ENCODE measurements at places on chromosomes 5 and 9. TPM values are rescaled to one million over a fixed set of nuclear protein-coding genes. Genes with fewer than 3 reads are reported as not detected.
A peak's percentile ranks its signal among the peaks of the same experiment; 100 is the strongest.

IQGAP2 gene
- 35.8 TPM for polyA plus RNA-seq

DNA sequence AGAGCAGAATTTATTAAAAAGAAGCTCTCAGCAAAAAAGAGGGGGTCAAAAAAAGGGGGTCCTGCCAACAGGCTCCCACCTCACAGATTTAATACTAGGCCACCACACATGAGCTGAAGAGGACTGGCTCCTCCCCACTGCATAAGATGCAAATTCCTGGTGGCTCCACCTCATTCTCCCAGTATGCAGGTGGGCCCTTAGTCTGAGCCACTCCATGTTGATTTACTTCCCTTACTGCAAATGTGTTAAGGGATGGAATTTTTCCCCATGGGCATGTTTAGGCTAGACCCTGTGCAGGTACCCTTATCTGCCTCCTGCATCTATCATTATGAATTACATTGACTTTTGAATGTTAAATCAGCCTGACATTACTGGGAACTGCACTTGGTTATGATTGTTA is 82.9 kb downstream of the ISOC1 start:
- no peak overlapping the region for H3K4me3 ChIP-seq
- H3K36me3 ChIP-seq: no peaks in the 10 kb centered on the region
- no peak for DNase-seq
- no peaks in the 10 kb centered on the region for H3K4me1 ChIP-seq
- H3K27ac ChIP-seq: no peak overlapping the region
- H3K27me3 ChIP-seq: no peaks in the 10 kb centered on the region

DNA sequence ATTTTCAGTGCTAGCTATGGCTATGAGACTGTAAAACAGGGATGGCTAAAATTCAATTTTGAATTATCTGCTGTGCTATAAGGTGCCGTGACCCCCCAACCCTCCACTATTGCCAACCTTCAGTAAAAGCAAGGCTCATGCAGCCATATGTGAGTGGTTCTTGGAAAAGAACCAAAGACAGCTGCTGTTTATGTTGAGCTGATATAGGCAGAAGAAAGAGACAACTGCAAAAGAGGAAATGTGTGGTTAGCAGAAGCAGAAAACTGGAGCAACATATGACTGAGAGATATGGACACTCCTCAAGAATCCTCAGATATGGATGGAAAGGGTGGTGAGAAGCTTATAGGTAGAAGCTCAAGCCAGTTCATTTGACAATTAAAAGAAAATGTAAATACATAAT is 200.3 kb downstream of the TLE1 start:
- no peak for DNase-seq
- H3K36me3 ChIP-seq: no peaks in the 10 kb centered on the region
- H3K27me3 ChIP-seq: no peaks in the 10 kb centered on the region

- H3K4me1 ChIP-seq: no peaks in the 10 kb centered on the region
- H3K27me3 ChIP-seq: no peaks in the 10 kb centered on the region
- H3K27ac ChIP-seq: no peak overlapping the region
- H3K4me3 ChIP-seq: no peak overlapping the region
- DNase-seq: no peak
- peaks cover 13% of the 10 kb centered on the region for H3K36me3 ChIP-seq
Observed at GRCh38 chr5:119478781-119479180, 26.5 kb downstream of the HSD17B4 start.

DNA sequence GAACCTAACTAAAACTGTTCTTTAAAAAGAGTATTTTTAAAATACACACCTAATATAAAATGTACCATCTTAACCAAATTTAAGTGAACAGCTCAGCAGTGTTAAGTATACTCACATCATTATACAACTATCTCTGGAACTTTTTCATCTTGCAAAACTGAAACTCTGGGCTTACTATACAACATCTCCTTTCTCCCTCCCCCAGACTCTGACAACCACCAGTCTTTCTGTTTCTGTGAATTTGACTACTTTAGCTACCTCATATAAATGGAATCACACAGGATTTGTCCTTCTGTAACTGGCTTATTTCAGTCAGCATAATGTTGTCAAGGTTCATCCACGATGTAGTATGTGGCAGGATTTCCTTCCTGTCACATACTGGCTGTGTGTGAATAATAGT is 93.5 kb downstream of the FOXD1 start:
- no peak overlapping the region for H3K27ac ChIP-seq
- no peaks in the 10 kb centered on the region for H3K4me1 ChIP-seq
- no peaks in the 10 kb centered on the region for H3K36me3 ChIP-seq
- H3K27me3 ChIP-seq: no peaks in the 10 kb centered on the region
- no peak for DNase-seq

GRCh38 chr5:141708016-141708415 is 26.0 kb upstream of the ARAP3 start:
- no peaks in the 10 kb centered on the region for H3K36me3 ChIP-seq
- H3K4me3 ChIP-seq: no peak overlapping the region
- no peak overlapping the region for H3K27ac ChIP-seq
- no peak for DNase-seq

TAF11L10 gene
- not detected for polyA plus RNA-seq

DNA sequence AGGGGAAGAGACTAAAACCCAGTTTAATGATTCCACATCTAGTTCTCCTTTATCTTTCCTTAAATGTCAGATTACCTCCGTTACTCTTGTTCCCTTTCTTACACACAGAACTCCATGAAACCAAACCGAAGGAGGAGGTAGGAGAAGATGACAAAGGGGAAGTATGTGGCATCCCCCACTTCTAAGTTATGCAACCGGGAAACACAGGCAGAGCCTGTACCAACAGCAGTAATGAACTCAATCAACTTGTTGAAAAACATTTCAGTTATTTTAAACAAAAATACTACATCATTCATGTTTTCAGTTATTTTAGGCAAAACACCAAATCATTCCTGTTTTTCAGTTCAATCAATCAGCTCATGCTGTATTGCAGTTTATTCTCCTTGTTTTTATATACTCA is 101.8 kb downstream of the PCSK1 start:
- no peak overlapping the region for H3K4me3 ChIP-seq
- no peak overlapping the region for H3K27ac ChIP-seq
- H3K27me3 ChIP-seq: no peaks in the 10 kb centered on the region
- peak; percentile 11 for DNase-seq
- H3K4me1 ChIP-seq: peaks cover 7% of the 10 kb centered on the region

COL15A1 gene
- polyA plus RNA-seq: 4.7 TPM

DNA sequence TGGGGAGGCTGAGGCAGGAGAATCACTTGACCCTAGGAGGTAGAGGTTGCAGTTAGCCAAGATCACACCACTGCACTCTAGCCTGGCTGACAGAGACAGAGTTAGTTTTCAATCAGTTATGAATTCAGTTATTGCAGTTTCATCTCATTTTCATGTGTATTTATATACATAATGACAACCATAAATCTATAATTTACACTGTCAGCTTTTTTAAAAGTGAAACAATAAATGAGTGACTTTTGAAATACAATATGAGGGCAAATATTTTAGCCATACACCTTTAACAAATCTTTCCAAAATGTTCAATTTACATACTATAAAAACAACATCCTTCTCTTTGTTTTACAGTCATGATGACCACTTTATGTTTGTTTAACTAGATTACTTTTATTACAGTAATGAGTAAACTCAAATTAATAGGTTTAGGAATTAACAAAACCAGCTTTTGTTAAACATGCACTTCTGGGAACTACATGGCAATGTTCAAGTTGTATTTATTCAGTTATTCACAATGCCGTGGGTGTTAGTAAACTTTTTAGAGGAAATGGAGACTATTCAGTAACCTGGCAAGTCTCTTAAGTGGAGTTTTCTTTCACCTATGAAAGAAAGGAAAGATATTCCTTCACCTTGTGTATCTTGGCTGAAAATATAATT is 12.7 kb downstream of the TYRP1 start:
- H3K27ac ChIP-seq: no peak overlapping the region
- no peaks in the 10 kb centered on the region for H3K36me3 ChIP-seq
- no peaks in the 10 kb centered on the region for H3K4me1 ChIP-seq
- DNase-seq: no peak
- no peaks in the 10 kb centered on the region for H3K27me3 ChIP-seq

DNA sequence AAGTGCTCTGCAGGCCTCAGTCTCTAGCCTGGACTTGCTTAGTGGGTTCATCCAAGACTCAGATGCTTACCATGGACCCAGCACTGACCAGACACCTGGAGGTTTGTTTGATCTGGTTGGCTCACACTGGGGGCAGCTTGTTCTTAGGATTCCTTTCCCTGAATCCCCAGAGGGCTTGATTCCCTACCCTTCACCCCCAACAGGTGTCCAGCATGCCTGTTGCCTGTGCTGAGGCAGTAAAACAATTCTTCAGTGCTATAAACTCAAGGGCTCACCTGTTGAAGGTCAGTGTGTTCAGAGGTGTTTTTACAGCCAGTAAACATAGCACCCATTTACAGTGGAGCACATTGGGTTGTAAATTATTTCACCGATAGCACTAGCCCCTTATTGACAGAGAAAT is 123.8 kb upstream of the KLF4 start:
- no peak for DNase-seq
- no peak overlapping the region for H3K4me3 ChIP-seq
- H3K27me3 ChIP-seq: no peaks in the 10 kb centered on the region
- peak overlapping the region; percentile 13 for H3K27ac ChIP-seq
- H3K4me1 ChIP-seq: no peaks in the 10 kb centered on the region

TOPORS gene
- polyA plus RNA-seq: 8.1 TPM

- no peaks in the 10 kb centered on the region for H3K4me1 ChIP-seq
- no peak for DNase-seq
- peaks cover 12% of the 10 kb centered on the region for H3K36me3 ChIP-seq
- no peak overlapping the region for H3K4me3 ChIP-seq
- H3K27ac ChIP-seq: no peak overlapping the region
Observed at GRCh38 chr9:106969696-106970095, 106.7 kb downstream of the ZNF462 start.

DNA sequence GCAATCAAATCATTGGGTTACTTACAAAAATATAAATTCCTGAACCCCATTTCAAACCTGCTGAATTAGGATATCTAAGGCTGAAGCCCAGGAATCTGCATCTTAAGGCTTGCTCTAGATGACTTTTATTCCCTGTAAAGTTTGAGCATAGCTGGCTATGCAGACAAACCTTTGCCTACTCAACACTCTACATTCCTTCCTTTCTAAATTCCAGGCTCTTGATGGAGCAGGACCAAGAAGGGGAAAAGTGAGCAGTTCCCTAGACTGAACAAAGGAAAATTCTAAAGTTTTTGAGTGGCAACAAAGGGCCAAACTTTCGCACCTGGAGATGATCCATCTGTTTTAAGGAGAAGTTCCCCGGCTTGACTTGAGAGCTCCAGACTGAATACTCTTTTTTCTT is 9.8 kb upstream of the ADRA1B start:
- H3K36me3 ChIP-seq: no peaks in the 10 kb centered on the region
- no peak for DNase-seq
- no peaks in the 10 kb centered on the region for H3K4me1 ChIP-seq
- H3K27ac ChIP-seq: no peak overlapping the region
- H3K27me3 ChIP-seq: no peaks in the 10 kb centered on the region

DNA sequence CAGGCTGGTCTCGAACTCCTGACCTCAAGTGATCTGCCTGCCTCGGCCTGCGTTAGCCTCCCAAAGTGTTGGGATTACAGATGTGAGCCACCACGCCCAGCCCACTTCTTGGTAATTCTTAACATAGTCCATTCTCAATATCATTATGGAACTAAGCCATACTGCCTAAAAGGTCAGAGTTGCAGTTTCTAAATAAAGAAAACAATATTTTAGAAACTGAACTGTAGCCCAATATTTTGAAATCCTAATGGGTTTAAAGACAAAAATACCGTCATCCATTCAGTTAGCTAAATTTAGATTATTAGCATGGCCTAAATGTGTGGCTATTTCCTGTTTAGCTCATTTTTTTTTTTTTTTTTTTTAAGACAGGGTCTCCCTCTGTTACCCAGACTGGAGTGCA is 99.5 kb downstream of the USP20 start:
- no peak for DNase-seq
- H3K27ac ChIP-seq: peak overlapping the region; percentile 28
- H3K36me3 ChIP-seq: no peaks in the 10 kb centered on the region
- no peak overlapping the region for H3K4me3 ChIP-seq
- peaks cover 3% of the 10 kb centered on the region for H3K4me1 ChIP-seq

- H3K36me3 ChIP-seq: no peaks in the 10 kb centered on the region
- H3K4me3 ChIP-seq: no peak overlapping the region
- H3K27me3 ChIP-seq: no peaks in the 10 kb centered on the region
- no peak for DNase-seq
- peaks cover 6% of the 10 kb centered on the region for H3K4me1 ChIP-seq
Observed at GRCh38 chr5:10702911-10703491, 58.0 kb downstream of the DAP start.

DNA sequence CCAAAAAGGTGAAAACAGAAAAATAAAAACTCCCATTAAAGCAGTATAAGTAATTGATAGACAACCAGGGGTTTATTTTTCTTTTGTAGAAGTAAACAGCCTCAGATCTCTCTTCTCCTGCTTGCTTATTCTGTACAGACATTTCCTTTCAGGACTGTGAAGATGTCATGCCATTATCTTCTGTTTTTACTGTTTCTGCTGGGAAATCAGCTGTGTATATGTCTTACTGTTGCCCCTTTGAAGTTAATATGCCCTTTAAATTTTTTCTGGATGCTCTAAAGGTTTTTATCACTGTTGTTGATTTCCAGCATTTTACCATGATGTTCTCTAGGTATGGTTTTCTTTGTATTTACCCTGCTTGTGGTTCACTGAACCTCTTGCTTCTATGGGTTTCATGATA is 199.5 kb downstream of the NXNL2 start:
- no peak for DNase-seq
- no peak overlapping the region for H3K27ac ChIP-seq
- H3K36me3 ChIP-seq: no peaks in the 10 kb centered on the region
- H3K27me3 ChIP-seq: no peaks in the 10 kb centered on the region
- no peak overlapping the region for H3K4me3 ChIP-seq

GFPT2 gene
- polyA plus RNA-seq: 2.7 TPM

ADGRD2 gene
- not detected for polyA plus RNA-seq

TRAF2 gene
- 11.4 TPM for polyA plus RNA-seq

ZER1 gene
- 31.1 TPM for polyA plus RNA-seq

HEMGN gene
- polyA plus RNA-seq: not detected

GRCh38 chr5:44942524-44943001 is 133.8 kb downstream of the MRPS30 start:
- DNase-seq: no peak
- no peaks in the 10 kb centered on the region for H3K36me3 ChIP-seq
- no peak overlapping the region for H3K4me3 ChIP-seq
- H3K4me1 ChIP-seq: no peaks in the 10 kb centered on the region

- peaks cover 4% of the 10 kb centered on the region for H3K4me1 ChIP-seq
- no peaks in the 10 kb centered on the region for H3K36me3 ChIP-seq
- no peak overlapping the region for H3K27ac ChIP-seq
- H3K27me3 ChIP-seq: no peaks in the 10 kb centered on the region
- DNase-seq: no peak
Observed at GRCh38 chr9:83472221-83472665, 66.0 kb downstream of the FRMD3 start.

INSL4 gene
- not detected for polyA plus RNA-seq

DNA sequence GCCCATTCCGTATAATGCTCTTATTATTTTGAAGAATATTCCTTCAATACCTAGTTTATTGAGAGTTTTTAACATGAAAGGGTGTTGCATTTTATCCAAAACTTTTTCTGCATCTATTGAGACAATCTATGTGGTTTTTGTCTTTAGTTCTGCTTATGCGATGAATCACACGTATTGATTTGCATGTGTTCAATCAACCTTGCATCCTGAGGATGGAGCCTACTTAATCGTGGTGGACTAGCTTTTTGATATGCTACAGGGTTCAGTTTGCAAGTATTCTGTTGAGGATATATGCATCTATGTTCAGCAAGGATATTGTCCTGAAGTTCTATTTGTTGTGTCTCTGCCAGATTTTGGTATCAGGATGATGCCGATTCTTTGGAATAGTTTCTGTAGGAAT is 1070.3 kb upstream of the CDH18 start:
- no peak for DNase-seq
- no peak overlapping the region for H3K27ac ChIP-seq
- H3K27me3 ChIP-seq: no peaks in the 10 kb centered on the region
- H3K4me1 ChIP-seq: no peaks in the 10 kb centered on the region

PSMB7 gene
- 250 TPM for polyA plus RNA-seq
